ENCODE measurements at places on chromosomes 1 and 21.
A peak's percentile ranks its signal among the peaks of the same experiment; 100 is the strongest.

DNA sequence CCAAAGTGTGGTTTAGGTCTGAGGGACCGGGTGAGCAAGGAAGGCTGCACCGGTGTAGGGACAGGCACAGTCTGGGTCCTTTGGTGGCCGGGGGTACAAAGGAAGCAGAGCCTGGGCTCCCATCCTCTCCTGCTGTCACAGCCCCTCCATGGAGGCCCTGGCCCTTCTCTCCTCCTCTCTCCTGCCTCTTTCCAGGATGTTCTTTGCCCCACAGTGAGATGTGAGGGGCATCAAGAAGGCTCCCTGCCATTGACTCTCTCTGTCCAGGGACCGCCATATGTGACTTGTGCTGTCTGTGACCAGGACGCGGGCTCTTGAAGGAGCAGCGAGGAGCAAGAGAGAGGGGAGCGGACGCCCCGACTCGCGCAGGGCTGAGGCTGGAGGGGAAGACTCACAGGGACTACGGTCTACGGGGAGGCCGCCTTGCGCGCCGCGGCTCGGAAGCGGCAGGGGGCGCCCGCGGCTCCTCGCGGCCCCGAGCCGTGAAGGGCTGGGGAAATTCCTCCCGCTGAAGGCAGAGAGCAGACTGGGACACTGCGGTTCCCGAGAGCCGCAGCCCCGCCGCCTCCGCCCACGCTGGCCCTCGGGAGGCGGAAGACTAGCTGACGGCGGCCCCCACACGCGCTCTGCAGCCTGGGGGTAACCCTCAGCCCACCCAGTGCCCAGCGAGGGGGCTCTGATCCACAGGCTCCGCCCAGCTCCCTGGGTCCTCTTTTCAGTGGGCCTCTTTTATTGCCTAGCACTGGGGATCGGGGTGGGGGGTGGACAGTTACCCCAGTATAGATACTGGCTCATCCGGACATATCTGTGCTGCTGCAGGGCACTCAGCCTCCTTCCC lies 40.8 kb downstream of the MAB21L3 start:
- peak; percentile 84 for DNase-seq

DNA sequence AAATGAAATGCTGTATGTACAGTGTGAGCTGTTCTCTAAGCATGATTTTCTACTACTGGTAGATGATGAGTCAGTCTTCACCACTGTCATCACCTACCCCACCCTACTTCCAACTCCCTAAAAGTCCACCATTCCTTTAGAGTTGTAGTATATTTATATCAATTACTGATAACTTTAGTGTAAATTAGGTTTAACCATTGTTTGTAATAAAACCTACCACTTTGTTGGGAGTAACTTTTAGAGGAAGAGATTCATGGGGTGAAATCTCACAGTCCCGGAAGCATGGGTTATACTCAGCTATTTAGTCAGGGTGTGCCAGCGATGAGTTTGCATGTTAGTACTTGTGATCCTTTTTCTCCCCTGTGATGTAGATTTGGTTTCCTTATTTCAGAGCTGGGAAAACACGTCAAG lies 17.1 kb downstream of the MORC3 start:
- DNase-seq: no peak

DNA sequence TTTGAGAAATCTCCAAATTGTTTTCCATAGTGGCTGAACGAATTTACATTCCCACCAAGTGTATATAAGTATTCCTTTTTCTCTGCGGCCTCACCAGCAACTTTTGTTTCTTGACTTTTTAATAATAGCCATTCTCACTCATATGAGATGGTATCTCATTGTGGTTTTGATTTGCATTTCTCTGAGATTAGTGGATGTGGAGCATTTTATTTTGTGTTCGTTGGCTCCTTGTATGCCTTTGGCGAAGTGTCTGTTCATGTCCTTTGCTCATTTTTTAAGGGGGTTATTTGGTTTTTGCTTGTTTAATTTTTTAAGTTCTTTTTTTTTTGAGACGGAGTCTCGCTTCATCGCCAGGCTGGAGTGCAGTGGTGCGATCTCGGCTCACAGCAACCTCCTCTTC lies 45.1 kb upstream of the MPC2 start:
- DNase-seq: no peak

GRCh38 chr1:12010746-12011570 lies 8.3 kb upstream of the MIIP start:
- no peak for DNase-seq

DNA sequence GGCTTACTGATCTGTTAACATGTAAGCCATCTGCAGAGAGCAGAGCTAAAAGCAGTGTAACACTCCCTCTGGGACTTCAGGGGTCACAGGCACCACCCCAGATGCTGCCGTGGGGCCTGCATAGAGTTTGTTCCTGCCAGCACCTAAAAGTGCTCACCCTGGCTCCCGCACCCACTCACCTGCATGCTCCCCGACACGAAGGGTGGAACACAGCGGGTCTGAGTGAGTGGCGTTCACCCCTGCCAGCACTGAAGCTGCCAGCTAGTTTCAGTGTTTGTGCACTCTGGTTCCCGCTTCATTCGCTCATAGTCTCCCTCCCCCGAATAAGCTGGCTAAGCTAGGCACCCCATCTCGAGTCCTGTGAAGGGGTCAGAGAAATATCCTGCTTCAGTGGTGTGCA lies 1681.0 kb downstream of the NCAM2 start:
- DNase-seq: no peak

DNA sequence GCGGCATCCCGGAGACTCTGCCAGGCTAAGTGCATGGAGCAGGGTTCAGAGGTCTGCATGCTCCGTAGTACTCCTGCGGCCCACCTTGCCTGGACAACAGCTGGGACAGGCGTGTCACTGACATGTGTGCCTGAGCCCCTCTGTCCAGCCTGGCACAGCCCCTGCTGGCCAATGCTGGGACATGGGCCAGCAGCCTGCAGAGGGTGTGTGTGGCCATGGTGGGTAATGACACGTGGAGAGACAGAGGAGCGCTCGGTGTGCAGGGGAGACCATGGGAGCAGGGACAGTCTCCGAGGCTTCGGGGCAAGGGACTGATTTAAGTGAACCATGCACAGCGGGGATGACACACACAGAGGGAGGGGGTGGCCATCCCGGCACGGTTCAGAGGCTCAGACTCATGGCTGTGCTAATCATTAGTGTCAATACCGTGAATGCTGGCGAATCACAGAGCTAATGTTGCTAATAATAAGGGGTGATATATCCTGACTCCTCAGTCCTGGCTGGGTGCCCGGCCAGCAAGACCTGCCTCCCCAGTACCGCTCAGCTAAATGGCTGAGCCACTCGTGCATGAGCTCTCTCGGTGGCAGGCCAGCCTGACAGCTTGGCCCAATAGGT lies 41.5 kb downstream of the IGSF21 start:
- DNase-seq: no peak

GRCh38 chr1:89719502-89720306 lies 86.8 kb downstream of the LRRC8C start:
- DNase-seq: peak; percentile 81

GRCh38 chr1:4965346-4966075 lies 311.1 kb downstream of the AJAP1 start:
- DNase-seq: no peak

- DNase-seq: peak; percentile 5
Observed at GRCh38 chr1:219385787-219386427, 212.2 kb downstream of the LYPLAL1 start.

GRCh38 chr1:14320518-14320917 lies 278.0 kb upstream of the KAZN start:
- DNase-seq: no peak

DNA sequence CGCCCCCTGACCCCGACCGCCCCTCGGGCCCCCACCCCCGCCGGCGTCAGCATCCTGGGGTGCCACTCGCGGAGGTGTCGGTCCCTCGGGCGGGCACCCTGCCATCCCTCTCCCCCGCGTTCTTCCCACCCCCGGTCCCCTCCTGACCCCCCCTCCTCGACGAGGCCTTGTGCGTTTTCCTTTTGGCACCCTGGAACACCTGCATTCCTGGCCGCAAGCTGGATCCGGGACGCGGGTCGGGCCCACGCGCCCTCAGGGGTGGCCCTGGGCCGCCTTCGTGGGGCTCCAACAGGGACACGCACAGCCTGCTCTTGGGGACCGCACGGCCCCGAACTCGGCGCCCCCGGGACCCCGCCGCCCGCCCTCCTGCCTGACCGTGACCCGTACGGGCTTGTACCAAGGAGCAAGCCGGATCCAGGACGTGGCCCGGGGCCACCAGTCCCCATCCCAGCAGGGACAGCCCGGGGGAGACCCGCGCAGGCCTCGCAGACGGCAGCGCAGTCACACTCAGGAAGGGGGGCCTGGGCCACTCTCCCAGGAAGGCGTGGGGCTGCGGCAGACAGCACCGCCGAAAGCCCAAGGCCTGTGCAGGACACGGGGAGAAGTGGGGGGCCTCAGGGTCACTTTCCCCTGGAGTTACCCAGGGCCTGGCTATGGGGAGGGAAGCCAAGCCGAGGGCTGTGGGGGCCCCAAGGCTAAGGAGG lies 579 bp upstream of the SLC19A1 start:
- peak; percentile 27 for DNase-seq

- DNase-seq: no peak
Observed at GRCh38 chr21:26148840-26149354, 21.7 kb downstream of the APP start.

- DNase-seq: no peak
Observed at GRCh38 chr1:28893403-28894102, 20.8 kb upstream of the EPB41 start.

DNA sequence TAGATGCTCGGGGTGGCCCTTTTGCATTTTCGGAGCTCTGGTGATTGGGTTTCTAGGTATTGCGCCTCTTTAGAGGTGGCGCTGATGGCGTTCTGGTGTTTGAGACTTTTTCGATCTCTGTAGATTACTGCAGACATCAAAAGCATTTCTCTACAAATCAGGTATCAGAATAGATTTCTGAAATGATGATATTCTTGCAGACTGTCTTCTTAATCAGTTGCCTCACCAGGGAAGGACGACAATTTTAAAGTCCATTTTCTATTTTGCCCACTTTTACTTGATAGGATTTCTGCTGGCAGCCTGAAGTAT lies 65.2 kb upstream of the VAMP3 start:
- no peak for DNase-seq

- no peak for DNase-seq
Observed at GRCh38 chr1:999725-1000356, at the start of gene HES4. TSS of gene HES4 (minus strand) at chr1:1000097. CDS start at chr1:999973, 124 bp downstream.

DNA sequence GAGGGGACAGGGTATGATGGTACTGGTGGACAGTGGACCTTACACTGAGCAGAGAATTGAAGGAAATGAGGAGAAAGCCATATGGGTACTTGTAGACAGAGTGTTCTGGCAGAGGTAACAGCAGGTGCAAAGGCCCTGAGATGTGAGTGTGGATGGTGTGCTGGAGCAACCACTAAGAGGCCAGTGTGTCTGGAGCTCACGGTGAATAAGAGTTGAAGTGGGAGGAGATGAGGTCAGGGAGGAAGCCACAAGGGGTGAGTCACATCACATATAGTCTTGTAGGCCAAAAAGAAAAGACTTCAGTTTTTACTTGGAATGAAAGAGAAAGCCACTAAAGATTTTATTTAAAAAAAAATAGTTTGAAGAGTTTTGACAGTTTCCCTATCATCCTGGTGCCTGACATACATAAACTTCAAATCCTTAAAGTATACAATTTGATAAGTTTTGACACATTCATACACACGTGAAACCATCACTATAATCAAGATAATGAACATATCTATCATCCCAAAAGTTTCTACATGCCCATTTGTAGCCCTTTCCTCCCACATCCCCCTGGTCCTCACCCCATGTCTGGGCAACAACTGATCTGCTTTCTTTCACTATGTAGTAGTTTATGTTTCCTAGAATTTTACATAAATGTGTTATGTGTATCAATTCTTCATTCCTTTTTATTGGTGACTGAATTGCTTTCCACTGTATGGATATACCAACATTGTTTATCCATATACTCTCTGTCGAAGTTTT lies 148.4 kb downstream of the GPATCH2 start:
- peak; percentile 18 for DNase-seq

DNA sequence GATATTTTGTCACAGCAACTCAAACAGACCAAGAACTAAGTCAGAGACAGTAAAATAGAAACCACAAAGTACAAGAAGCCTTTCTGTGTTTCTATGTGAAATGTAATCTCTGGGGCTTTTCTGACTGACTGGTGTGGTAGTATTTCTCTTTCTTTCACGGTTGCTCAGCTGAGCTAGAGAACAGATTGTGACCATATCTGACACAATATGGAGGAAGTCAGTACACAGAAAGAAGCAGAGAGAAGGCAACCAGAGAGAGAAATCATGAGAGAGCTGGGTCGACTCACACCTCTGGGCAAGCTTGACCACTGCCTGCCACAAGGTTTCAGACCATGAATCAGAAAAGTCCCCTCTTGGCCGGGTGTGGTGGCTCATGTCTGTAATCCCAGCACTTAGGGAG lies 208.9 kb upstream of the GREM2 start:
- DNase-seq: peak; percentile 10

DNA sequence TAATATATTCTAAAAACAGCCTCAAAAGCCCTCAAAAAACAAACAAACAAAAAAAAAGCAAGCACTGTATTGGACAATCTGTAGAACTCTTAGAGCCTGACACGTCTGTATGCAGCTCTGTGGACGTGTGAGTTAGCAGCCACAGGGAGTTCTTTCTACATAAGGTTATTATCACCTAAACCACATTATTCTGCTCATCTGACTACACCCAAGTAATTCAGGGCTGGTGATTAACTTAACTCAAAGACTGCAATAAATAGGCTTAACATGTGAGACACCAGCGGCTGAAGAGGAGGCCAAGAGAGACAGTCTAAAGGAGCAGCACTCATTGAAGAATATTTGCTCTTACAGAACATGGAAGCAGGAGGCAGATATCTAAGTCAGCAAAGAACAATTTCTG lies 316.0 kb downstream of the VAV3 start:
- no peak for DNase-seq

DNA sequence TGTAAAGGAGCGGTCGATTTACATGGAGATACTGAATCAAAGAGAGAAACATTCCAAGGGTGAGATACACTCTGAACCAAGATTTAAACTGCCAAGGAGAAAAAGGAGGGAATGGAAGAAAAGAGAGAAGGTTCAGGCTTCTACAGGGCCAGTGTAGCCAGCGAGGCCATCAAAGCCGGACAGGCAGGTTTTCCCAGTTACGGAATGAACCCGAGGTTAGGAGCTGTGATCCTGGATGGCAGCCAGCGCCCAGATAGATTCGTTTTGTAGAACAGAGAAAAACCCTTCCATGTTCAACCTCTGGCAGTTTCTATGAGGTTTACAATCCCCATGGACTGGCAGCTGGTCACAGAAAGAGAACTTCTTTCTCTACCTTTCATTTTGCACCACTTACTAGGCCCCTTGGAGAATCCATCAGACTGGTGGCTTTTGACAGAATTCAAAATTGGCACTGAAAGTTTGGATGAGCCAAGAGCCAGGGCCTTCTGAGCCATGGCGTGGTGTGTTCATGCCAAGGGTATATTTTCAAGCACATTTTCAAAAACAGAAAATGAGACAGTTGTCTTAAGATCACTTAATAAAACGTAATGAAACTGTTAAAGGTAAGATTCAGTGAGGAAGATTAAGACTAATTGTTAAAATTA lies 171.5 kb downstream of the RUNX1 start:
- DNase-seq: no peak

GRCh38 chr21:35244514-35244913 lies 195.4 kb upstream of the RUNX1 start:
- no peak for DNase-seq

DNA sequence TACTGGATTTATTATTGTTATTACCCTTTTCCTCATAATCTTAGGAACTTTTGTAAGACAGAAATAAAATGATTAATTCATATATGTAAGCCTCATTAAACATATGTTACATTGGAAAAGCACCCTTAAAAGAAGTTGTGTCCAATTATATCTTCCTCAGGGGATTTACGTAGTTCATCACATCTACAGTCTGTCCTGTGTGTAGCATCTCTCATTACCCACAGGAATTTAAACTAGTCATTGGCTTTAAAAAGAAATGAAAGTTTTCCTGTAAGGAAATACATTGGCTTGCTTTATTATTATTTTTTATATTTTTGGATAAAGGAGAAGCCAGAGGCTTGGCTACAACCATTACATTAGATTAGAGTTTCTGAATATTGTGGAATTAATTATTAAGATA lies 56.1 kb downstream of the SWT1 start:
- DNase-seq: no peak
